Fibroblast of skin of left quadriceps (primary cell): ENCODE measurements at places on chromosomes 7 and 10.

DNA sequence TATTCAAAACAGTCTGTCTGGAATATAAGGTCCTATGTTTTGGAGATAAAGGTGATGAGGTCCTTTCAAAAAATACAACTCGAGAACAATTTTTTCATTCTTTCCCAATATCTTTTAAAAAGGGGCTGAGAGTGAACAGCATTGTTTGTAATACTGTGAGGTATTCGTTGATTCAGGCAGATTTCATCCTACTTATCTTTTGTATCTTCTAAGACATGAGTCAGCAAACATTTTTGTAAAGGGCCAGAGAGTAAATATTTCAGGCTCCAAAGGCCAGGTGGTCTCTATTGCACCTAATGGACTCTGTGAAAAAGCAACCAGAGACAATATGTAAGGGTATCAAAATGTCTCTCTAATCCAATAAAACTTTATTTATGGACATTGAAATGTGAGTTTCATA is 8.1 kb upstream of the ANK3 start:
- no peak for DNase-seq

DNA sequence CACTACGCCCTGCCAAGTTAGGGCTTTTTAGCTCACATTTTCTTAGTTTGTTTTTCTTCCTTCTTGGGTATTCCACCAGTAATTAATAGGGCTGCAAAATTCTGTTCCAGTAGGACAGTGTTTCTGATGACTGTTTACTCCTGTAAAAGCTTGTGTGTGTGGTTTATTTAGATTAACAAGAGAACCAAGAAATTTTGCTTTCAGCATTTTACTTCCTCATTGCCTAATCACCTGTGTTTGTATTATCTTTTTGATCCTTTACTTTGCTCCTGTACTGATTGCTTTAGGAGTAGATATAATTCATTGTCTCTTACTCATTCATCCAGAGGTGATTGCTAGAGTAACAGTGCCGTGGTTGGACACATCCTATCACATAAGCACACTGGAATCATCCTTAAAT is 27.7 kb downstream of the TDRD1 start:
- no peak for DNase-seq

DNA sequence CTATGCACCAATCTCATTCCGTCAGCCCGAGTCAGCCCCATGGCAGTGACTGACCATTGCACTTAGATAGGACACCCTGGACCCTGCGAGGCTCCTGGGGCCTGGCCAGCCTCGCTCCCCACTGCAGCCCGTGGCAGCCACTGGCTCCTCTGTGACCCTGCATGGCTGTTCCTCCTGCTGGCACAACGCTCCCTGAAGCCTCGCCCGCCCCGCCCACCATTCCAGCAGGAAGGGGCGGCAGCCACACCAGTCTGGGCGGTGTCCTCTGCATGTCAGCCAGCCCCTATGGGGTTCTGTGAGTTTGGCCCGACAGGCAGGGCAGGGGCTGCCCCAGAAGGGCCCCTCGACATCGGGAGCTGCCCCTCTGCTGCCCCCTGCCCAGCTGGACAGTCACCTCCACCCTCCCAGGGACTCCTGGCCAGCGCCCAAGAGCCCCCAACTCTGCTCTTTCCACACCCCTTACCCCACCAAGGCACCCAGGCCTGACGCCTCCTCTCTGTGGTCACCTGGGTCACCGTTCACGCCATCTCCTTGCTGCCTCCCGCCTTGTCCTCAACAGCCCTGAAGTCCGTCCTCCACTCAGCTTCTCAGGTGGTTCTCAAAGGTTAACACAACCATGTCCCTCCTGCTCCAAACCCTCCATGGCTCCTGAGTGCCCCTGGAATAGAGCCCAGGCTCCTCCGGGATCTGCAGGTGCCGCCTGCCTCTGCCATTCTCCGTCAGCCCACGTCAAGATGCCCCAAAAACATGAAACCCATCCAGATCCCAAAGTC is 103.5 kb downstream of the MICALL2 start:
- no peak for DNase-seq

- no peak for DNase-seq
Measured at GRCh38 chr7:15688911-15689310, 2.4 kb upstream of the MEOX2 start.

- no peak for DNase-seq
Measured at GRCh38 chr10:102781090-102781920, 37.6 kb downstream of the WBP1L start.

- DNase-seq: no peak
Measured at GRCh38 chr7:44159824-44160630, 18.9 kb upstream of the MYL7 start.

GRCh38 chr7:129724796-129725195 is 113.3 kb downstream of the NRF1 start:
- no peak for DNase-seq

GRCh38 chr7:75866489-75867389 is 12.1 kb upstream of the RHBDD2 start:
- no peak for DNase-seq

GRCh38 chr7:134613623-134614347 is 32.9 kb upstream of the BPGM start:
- DNase-seq: peak; percentile 88

DNA sequence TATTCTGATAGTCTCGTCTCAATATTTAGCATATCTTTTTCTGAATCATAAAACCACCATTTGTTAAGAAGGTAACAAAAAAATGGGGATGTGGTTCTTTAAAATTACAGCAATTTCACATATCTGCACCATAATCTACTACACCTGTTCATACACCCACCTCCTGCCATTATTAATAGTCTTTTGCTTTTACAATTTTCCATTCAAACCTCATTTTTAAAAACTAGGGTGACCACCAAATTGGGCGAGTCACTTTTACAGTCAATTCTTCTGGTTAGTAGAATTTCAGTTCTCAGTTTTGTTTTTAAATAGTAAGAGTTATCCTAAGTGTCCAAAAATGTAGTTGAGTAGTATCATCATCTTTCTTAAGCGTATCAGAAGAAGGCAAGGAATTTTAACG is 48.4 kb upstream of the GSAP start:
- no peak for DNase-seq

GRCh38 chr7:18337048-18337809 is 158.3 kb upstream of the HDAC9 start:
- DNase-seq: no peak

- no peak for DNase-seq
Measured at GRCh38 chr10:28840971-28841370, 163.7 kb downstream of the BAMBI start.

DNA sequence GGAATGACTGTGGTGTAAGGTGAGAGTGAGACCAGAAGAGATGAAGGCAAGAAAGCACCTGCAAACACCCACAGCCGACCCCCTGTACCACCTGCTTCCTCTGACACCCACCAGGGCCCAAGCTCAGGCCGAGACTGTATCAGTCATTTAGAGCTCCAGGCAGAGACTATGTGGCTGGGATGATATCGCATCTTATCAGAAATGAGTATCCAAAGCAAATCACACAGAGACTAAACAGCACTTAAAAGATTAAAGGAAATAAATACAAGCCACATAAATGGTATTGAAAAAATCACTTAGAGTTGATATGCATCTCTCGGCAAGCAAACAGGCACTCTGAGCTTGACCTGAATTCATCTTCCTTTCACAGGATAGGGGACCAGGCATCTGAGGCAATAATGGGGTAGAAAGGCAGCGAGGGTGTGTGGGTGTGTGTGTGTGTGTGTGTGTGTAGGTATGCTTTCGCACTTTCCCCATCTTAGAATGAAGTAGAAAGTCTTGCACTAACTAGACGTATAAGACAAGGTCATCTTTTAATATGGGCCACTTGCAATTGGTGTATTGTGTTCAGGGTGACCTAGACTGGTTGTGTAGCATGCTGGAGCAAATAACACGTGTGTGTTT is 665.9 kb downstream of the KCNMA1 start:
- no peak for DNase-seq

- no peak for DNase-seq
Measured at GRCh38 chr7:138478499-138478908, 18.4 kb downstream of the TRIM24 start.

GRCh38 chr10:127343821-127344220 is 147.4 kb upstream of the INSYN2A start:
- no peak for DNase-seq

DNA sequence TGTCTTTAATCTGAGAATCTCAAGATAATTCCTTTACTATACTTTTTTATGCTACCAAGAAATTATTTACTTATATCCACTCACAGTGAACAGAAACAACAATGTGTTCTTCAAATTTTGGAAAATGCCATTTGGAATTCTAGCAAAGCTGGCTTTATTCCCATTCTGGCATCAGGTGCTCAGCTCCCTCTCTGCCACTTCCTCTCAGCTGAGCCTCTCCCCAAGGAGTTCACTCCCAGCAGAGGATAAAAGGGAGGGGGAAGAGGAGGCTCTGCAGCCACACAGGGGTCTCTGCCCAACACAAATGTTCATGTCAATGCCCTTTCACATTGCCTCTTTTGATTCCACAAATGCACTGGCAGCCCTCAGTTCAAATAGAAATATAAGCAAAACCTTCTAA is 116.9 kb downstream of the CPEB3 start:
- no peak for DNase-seq
